ENCODE measurements at places on chromosomes 3 and 15. TPM values are rescaled to one million over a fixed set of nuclear protein-coding genes. Genes with fewer than 3 reads are reported as not detected.

The SPESP1 gene
- total RNA-seq: 0.75 TPM

DNA sequence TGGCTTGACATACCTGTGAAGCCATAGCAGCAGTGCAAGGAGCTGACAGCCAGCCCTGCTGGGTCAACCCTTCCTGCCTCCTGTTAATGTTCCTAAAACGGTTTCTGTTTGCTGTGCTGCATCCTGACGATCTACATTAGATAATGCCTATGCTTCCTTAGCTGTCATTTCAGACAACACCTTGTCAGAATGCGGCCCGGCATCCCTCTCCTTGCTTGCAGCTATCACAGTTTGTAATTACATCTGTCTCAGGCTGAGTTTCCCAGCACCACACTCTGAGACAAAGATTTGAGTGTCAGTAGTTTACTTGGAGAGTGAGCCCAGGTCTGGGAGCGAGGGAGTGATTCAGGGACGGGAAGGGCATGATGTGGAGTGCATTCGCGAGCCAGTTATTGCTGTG, 9.0 kb downstream of the TRH start:
- no peak for DNase-seq

- no peak for DNase-seq
These were observed 32.2 kb upstream of the B3GNT5 start for GRCh38 chr3:183220828-183221227.

- DNase-seq: no peak
These were observed 26.4 kb upstream of the PARL start for GRCh38 chr3:183911087-183911486.

The AMIGO3 gene
- not detected for total RNA-seq

GRCh38 chr3:49028673-49029562, at the start of gene IMPDH2:
Gene IMPDH2, minus strand, starts transcription at chr3:49029398. Its CDS starts 48 bp downstream, at chr3:49029350.
- DNase-seq: peak; percentile 81

The BTBD1 gene
- 86.8 TPM for total RNA-seq

DNA sequence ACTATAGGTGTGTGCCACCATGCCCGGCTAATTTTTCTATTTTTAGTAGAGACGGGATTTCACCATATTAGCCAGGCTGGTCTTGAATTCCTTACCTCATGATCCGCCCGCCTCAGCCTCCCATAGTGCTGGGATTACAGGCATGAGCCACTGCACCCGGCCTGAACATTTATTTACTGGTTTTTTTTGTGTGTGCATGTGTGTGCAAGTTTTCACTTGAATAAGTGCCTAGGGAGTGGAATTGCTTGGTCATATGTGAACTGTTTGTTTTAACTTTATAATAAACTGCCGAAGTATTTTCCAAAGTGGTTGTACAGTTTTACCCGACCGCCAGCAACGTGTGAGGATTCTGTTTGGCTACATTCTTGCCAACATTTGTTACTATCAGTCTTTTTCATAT, 14.1 kb downstream of the BBS4 start:
- DNase-seq: no peak

- no peak for DNase-seq
These were observed 226.1 kb upstream of the BHLHE40 start for GRCh38 chr3:4753073-4753691.

DNA sequence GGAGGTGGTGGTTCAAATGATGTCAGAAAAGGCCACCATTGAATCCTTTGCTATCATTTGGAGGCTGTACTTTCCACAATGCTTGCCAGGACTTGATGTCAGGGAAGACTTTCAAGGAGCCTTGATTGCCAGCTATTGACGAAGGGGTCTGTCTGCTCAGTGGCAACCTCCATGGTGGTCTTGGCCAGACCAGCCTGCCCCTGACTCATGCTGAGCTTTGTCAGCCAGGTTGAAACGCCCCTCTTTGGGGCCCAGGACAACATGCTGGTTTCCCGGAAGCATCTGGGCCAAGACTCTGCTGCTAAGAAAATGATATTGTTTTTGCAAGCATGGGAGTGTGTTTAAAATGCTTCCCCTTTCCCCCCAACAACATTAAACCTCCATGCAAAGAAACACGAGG, 26.7 kb downstream of the CGNL1 start:
- DNase-seq: no peak
